ENCODE measurements at places on chromosomes 16 and 17. TPM values are rescaled to one million over a fixed set of nuclear protein-coding genes. Genes with fewer than 3 reads are reported as not detected.

- DNase-seq = no peak
Measured at GRCh38 chr16:3876695-3877094, 3.8 kb downstream of the CREBBP start.

DNA sequence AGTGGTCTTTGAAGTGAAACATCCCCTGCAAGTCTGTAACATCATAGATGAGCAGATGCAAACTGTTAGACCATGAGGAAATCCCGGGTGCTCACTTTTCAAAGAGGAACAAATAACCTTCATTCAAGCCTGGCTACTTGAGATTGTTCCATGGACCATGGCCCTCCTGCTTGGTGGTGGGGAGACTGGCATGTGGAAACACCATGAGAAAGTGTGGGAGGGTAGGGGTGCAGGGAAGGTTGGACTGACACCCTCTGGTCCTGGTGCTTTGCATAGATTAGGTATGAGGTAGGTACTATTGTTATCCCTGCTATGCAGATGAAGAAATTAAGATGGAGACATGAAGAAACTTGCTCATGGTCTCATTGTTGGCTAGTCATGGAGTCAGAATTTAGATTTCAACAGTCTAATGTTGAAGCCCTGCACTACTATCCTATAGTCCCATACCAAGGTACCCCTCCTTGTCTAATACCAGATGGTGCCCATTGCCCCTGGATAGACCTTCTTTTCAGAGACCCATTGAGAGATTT is 59.0 kb downstream of the SPACA3 start:
- no peak for DNase-seq

CYGB gene
- 6.7 TPM for polyA plus RNA-seq

- no peak for DNase-seq
Measured at GRCh38 chr16:55981557-55981956, 106.4 kb upstream of the CES5A start.

DNA sequence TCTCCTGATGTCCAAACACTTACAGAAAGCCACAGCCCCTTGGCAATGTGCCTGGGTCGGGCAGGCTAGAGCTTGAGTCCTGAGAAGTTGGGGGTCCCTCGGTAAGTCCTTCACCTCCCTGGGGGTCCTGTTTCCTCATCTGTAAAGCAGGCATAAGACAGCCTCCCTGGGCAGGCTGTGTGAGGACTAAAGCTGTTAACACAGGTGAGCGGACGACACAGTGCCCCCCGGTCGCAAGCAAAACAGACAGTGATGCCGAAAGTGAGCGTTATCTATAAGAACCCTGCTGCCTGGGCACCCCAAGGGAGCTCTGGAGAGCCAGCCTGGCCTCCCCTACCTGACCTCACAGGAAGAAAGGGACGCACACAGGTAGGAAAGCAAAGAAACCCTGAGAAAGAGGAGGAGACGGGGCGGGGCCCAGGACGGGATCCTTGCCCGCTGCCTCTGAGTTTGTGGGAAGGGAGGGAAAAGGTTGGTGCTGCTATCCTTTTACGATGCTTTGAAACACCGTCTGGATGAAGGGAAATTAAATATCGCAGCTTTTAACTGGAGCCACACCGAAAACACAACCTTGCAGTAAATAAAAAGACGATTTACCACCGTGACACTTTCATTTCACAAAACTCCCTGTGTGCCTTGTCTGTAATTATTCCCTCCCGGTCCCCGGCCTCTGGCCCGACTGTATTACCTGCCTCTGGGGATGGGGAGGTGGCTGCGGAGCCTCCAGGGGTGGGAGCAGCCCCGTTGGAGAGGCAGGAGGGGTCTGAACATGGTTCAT is 67.1 kb downstream of the ENGASE start:
- DNase-seq = no peak

DNA sequence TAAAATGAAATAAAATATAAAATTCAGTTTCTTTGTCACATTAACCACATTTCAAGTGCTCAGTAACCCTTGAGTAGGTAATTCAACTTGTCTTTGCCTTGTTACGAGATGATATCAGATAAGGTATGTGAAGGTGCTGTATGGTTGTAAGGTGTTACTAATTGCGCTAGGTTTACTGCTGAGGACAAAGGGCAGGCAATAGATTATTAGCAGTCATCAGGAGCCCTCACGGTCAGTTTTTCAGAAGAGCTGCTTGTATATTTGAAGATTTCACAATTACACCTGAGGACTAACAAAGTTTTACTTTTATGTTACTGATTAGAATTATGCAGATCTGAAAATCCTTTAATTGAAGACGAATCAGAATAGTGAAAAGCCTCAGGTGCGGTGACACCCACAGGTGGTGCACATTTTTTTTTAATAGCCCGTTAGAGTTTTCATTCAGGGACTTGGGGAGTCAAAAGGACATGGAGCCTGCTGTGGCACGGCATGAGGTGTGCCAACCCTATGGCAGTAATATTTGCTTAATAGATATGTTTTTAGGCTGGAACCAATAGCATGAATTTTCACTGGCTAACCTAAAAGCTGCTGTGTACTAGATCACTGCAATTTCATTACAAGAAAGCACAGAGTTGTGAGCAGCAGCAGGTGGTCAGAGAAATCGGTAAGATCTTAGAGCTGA is 16.4 kb downstream of the NDEL1 start:
- no peak for DNase-seq

- no peak for DNase-seq
Measured at GRCh38 chr16:12236589-12236988, 260.1 kb downstream of the SNX29 start.

GRCh38 chr16:21652453-21652852 is at the start of gene IGSF6:
TSS of gene IGSF6 (minus strand) at chr16:21652608. CDS start at chr16:21652598, 10 bp downstream.
- DNase-seq = no peak

DNA sequence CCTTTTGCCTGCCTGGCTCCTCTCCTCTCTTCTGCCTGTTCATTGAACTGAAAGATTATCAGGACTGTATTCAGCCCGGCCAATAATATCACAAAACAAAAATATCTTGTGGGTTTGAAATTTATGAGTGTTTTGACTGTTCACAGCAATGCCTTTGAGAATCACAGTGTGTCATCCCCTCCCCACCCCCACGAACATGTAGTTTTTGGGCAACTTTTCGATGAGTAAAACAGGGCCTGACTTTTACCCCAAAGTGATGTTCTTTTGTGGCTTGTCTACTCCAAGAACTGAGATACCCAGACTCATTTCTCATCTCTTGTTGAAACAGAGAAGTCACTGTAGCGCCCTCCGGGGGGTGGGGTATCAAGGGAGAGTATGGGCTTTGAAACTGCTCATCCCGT is 675.7 kb downstream of the WWOX start:
- DNase-seq = no peak

GRCh38 chr16:67277999-67278772 is 1.1 kb upstream of the PLEKHG4 start:
- DNase-seq = no peak
